ENCODE measurements at places on chromosomes 2 and 18.

GRCh38 chr2:170986566-170987258 is 57.7 kb downstream of the GORASP2 start:
- no peak for DNase-seq

DNA sequence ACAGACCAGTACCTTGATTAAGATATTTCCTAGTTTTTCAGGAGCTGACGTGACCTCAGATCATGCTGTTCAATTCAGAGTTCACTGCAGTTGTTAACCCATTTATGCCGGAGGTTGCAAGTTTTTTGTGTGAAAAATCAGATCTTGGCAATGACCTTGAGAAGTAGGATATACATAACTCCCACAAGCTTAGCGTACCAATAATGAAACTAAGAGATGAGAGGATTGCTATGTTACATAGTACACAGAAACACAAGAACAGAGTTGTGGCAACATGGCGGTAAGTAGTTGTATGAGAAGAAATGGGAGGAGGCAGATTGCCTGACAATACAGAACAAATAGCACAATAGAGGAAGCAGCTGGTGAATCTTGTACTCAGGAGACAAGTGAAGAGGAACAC is 39.1 kb downstream of the PPIG start:
- no peak for DNase-seq

DNA sequence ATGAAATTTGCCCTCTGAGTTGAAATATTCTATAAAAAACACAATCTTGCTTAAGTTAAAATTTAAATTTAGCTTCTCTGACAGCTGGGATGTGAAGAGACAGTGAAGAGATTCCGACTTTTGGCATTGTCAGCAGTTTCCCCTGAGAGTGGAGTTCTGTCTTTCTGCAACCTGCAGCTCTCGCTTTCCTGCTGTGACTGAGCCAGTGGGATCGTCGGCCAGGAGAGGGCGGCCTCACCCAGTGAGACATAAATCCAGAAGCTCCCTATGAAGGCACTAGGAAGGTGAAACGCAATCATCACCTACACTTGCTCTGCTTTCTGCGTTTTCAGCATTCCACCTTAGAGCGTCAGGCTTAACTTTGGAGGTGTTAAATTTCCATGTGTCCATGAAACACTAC is 75.4 kb upstream of the HNMT start:
- DNase-seq: no peak

- DNase-seq: no peak
Observed at GRCh38 chr18:76957384-76958355, 135.3 kb downstream of the ZNF236 start.

GRCh38 chr18:13623348-13623747 is 103.0 kb downstream of the FAM210A start:
- DNase-seq: no peak

DNA sequence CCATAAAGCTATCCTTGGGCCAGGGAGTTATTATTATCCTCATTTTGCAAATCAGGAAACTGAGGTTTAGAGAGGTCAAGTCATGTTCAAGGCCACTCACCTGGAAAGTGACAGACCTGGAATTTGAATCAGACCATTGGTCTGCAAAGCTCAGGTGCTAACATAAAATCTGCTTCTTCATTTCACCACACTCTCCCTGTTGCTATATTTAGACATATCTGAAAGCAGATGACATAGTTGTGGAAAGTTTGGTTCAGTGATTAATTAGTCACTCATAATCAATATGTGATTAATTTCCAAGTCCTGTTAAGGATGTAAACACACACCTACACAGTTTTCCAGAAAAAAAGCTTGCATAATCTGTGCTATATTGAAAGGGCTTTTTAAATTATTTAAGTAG is 57.4 kb downstream of the LINC00305 start:
- DNase-seq: no peak

- no peak for DNase-seq
Observed at GRCh38 chr2:55862246-55862645, 61.3 kb downstream of the EFEMP1 start.

DNA sequence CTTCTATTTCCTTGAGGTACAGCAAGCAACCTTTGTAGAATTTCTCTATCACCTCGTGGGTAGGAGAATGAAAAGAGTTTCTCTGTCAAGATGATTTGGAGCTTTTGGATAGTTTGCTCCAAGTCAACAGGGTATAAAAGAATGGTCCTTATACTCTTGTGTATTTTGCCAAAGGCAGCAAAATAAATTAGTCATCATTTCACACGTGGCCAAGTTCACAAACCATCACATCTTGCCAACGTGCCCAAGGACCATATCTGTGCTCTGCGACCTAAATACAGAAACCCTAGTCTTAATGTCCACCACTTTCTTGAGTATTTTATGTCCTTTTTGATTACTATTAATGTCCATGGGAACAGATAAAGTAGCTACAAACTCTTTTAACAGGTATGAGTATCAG is 262.9 kb downstream of the AFF3 start:
- DNase-seq: no peak

DNA sequence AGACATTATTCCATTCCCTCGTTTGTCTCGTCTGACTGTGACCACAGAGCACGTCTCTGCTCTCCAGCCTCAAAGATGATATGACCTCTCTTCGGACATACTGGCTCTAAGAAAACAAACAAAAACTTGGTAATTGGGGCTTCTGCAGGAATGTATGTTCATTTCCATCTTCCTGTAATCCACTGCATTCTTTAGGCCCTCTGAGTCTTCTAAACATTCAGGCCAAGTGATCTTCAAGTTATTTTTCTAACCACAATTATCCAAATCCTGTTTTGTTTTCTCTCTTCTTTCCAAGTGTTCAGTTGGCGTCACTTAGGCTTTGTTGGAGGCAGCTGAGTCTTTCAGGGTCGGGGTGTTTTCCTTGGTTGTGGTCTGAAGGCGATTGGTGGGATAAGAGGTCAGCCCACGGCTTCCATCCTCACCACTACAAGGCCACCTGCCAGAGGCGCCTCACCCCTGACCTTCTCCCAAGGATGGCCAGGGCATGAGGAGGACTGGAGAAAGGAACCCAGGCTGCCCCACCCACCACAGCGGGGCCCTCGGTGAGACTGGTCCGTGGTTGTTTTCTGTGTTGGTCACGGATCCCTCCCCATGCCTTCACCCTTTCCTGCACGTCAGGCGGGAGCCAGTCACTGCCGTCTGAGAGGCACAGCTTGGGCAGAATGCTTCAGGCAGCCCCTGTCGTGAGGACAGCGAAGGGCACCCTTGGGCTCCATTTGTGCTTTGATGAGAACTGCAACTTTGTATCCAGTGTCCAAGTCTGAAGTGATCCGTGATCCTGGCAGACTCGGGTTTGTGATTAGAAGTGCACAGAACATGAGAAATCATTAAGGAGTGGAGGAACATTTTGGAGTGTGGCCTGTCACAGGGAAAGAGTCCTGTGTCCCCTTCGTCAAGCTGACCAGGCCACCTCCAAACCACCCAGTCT is 88.6 kb upstream of the FHL2 start:
- DNase-seq: no peak

- no peak for DNase-seq
Observed at GRCh38 chr2:179826297-179826696, 35.1 kb downstream of the ZNF385B start.

- DNase-seq: no peak
Observed at GRCh38 chr18:23401400-23402347, 51.4 kb upstream of the RIOK3 start.

DNA sequence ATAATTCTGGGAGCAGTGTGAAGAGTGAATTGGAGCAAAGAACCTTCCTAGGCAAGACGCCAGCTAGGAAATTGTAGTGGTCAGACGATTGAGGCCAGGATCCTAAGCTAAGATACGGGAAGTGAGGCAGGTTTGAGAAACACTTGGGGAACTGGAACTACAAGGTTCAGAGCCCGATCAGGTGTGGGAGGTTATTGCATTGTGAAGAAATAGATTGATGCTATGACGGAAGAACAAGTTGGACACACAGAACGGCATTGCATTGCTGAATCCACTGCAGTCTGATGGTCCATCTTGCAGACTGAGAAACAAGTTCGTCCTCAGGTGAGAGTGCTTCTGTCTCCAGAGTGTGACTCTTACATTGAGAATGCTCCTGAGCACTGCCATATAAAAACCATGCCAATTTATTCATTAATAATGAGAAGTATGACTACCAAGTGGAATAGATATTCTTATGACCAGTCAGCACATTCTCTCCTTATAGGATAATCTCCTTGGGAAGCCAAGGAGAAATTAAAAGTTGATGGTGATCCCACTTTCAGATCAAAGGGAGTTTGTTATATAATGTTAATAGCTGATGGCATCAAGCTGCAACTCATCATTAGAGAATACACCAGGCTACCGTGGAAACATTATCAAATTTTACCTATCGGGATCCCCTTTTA is 30.9 kb downstream of the ANTXR1 start:
- DNase-seq: no peak

GRCh38 chr2:182186132-182186735 is 200.6 kb downstream of the PPP1R1C start:
- DNase-seq: no peak

DNA sequence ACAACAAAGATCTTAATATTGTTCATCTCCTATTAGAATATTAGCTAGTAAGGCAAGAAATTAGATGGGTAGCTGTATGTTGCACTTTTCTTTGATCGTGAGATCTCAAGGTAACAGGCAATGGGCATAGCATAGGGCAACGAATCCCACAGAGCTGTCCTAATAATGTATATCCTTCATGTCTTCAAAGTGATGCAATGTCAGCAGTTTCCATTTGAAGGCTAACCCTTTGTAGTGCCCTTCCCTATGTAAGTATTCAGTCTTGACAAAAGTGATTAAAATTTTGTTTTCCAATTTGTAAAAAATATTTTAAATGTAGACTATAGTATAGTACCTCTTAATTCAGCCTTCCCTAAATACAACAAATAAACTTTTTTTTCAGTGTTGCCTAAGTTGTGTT is 112.5 kb downstream of the PKP4 start:
- no peak for DNase-seq

- no peak for DNase-seq
Observed at GRCh38 chr2:41024816-41025215, 572.9 kb upstream of the SLC8A1 start.

- DNase-seq: no peak
Observed at GRCh38 chr2:98868548-98869271, 67.3 kb downstream of the CRACDL start.

- no peak for DNase-seq
Observed at GRCh38 chr2:196584903-196585302, 54.6 kb upstream of the CCDC150 start.

GRCh38 chr2:171405546-171405945 is 28.2 kb downstream of the METTL8 start:
- DNase-seq: no peak

- DNase-seq: no peak
Observed at GRCh38 chr2:201813996-201814760, 7.8 kb downstream of the CDK15 start.

DNA sequence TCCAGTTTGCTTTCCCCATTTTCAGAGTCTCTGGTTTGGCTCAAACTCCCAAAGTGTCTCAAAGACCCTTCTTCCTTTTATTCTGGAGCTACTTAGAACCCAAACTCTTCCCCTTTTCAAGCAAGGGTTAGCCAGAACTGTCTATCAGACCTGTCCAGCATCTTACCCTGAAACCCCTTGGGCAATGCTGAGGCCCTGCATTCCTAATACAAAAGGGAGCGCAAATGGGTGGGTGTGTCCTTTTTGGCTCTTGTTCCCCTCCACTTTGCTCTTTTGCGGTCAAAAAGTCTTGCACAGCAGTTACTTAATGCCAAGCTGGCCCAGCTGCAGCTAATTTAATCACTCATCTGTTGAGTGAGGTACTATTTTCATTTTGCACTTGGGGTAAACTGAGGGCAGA is 231.2 kb upstream of the FOSL2 start:
- no peak for DNase-seq

- DNase-seq: peak; percentile 83
Observed at GRCh38 chr2:38947241-38948239, 57.9 kb downstream of the ARHGEF33 start.

DNA sequence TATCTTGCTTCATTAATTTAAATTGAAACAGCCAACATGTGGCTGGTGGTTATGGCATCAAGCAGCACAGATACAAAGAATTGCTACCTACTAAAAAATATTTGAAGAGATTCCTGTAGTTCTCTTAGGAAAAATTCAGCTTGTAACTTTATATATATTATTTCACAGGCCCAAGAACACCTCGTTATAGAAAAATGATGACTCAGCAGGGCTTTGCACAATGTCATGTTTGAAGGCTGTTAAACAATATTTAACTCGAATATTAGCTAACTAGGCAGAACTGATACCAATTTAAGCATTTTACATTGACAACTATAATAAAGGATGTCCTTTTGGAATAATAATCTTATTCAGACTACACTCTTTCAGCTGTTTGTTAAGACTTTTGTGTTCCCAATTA is 102.3 kb upstream of the LYPD1 start:
- DNase-seq: no peak

DNA sequence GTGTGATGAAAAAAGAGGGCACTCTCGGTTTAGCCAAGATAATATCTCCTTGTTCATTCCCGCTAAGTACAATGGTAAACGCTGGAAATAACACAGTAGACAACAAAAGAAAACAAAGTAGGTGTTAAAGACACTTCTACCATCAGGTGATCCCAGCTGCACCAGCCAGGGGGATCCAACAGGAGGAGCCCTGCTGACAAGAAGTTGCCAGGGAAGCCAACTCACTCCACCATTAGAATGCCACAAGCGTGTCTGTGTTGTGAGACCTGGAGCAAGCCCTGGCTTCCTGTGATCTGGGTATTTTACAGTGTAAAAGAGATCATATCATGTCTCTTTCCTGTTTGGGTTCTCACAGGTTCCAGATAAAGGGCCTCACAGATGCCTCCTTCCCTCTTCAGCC is 117.0 kb downstream of the GRB14 start:
- DNase-seq: no peak

GRCh38 chr2:236554629-236555282 is 14.9 kb upstream of the ACKR3 start:
- peak; percentile 34 for DNase-seq

DNA sequence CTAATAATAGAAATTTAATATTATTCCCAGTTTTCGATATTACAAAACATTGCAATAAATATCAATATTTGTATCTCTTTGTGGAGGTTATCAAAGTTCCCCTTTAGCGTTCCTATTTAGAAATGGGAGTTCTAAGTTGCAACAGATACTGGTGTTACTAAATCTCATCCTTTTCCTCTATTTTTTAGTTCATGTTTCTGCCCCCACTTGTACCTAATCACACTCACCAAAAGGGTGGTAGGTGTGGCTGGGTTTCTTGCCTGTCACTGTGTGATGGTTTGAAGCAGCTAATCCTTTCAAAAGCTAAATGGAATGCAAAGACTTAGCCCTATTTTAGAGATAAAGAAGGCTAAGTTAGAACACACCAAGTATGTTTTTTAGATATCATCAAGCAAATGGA is 997.9 kb downstream of the TSN start:
- no peak for DNase-seq

DNA sequence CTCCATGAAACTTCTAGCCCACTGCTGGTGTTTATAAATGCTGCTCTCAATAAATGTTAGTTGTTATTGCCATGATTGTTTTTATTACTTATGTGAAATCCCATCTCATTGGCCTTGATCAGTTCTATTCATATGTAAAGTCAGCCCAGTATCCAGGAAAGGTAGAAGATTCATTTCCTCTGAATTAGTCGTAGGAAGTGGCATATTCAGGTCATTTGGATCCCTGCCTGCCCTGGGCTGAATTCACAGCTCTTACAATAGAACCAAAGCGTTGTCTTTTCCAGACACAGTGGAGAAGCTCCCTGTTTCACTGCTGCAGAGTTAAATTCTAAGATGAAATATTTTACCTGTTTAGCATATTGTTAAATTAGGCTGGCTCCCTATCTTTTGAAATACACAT is 70.3 kb downstream of the MAIP1 start:
- DNase-seq: no peak

Measured in activated CD4-positive, alpha-beta T cell treated with anti-CD3 and anti-CD28 coated beads, Interleukin-2, amount 10 ng/mL, durations not matched to agents 7 days and 5 days (primary cell).